ENCODE measurements at places on chromosomes 1 and 21.

DNA sequence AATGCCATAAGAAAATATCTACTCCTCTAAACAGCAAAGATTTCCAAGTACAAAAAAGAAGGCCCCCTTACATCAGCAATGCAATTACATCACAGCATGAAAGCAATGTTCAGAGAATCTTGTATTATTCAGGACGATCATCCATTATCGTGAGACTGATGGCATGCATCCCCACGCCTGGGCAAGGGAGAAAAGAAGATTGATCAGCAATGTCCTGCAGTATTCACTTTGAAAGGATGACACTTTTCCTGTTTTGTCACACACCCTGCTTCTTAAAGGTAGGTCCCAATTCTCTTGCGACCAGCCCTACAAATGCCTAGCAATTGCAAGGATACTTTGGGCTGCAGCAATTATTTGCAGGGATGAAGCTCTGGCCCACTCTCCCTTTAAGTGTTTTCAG lies 108.7 kb downstream of the TOMM20 start:
- DNase-seq = no peak

DNA sequence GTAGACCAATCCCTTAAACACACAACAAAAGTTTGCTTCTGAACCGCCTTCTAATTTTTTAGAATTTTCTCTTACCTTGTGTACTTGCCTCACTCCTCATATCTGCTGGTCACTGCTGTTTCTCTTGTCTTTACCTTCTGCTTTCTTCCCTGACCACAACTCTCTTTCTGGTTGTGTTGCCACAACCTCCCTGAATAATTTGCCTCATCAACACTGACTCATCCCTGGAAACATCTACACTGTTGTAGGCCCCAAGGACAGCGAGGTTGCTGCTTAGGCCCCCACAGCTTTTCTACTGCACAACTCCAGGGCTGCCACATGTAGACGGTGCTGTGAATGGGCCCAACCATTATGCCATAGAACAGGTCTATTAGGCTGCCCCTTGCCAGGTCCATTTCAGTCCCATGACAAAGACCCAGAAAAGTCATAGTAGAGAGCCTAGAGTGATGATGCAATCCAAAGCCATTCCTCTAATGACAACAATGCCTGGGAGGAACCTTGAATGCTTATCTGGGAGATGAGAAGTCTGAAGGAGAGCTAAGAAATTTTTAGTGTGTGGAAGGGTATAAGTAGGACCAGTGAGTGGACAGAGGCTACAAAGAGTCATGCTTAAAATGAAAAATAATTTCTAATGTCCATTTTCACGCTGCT lies 36.6 kb upstream of the LCE5A start:
- no peak for DNase-seq

DNA sequence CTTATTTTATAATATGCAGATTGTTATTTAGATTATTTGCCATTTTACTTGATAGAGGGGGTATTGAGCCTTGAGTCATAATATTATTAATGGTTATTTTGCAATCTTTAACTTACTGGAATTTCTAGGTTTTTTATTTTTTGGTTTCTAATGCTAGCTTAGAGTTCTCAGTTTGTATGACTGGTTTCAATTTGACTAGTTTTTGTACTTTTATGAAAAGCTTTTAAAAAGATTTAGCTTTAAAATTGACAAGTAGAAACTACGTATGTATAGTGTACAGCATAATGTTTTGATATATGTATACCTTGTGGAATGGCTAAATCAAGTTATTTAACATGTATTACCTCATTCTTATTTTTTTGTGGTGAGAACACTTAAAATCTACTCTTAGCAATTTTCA lies 41.5 kb downstream of the CEP350 start:
- DNase-seq = no peak

- DNase-seq = no peak
Measured at GRCh38 chr1:246907472-246907871, 24.3 kb downstream of the AHCTF1 start.

GRCh38 chr1:27527890-27528817 lies 38.2 kb upstream of the WASF2 start:
- DNase-seq = peak; percentile 53

DNA sequence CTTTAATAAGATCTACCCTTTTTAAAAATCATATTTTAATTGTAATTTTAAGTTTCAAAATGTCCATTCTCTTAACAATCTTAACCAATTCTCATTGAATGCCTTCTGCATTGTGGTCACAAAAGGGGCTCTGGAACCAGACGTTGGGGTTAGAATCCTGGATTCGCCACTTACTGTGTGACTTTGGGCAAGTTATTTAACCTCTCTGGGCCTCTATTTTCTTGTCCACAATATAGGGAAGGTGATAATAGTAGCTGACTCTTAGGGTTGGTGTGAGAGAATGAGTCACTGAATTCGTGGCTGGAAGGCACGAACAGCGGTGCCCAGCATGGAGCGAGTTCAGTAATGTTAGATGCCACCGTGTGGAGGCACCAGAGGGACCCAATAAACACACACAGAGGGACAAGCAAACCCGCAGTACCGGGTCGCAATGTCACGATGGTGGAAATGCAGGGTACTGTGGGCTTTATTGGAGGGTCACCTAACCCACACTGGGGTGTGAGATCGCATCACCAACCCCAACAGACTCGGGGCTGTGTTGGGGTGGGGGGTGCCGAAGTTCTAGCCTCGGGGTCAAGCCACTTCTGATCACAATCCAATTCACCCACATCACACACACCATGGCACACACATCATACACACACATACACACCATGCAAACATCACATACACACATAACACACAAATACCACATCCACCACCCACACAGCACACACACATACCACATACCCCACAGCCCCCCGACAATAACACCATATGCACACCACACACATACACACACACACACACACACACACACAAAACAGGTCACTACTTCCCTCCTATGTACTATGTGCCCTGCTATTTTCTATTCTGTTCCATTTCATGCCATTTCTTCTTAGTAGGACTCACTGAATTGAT lies 27.0 kb upstream of the IFNAR2 start:
- no peak for DNase-seq

DNA sequence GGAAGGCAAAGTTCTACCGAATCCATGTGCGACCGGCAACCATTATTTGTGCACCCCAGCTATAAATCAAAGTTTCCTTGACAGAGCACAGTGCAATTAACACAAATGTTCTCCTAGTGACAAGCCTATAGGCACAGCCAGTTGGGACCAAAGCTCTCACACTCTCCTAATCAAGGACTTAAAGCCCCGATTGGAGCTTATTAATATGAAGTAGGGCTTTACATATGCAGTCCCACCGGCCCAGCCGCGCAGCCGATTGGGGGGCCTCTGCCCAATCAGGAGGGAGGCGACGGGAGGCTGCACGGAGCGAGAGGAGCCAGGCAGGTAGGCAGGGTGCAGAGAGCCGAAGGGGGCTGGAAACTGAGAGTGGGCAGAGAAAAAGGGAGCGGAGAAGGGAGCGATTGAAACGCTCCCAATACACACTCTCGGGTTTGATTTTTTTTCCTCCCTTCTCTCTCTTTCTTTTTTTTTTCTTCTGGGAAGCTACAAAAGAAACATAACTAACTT lies at the start of gene ESRRG:
Gene ESRRG, minus strand, starts transcription at position 156 of the 507 bp plus-strand sequence. Its CDS starts 130 bp downstream, at position 26.
- DNase-seq = no peak

DNA sequence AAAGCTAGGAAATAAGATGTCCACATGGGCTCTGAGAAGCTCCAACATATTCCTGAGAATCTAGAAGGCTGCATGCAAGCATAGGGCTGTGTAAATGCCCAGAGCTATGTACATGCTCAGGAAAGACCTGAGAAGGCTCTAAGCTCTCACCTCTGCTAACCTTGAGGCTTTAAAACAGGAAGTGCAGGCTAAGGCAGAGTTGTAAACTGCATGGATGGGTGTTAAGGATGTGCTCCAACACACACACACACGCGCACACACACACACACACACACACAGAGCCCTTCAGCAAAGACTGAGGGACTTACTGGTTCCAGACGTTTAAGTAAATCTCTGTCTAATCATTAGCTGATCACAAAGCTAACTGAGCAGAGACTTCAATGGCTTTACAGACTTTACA lies 162.9 kb downstream of the TRABD2B start:
- DNase-seq = no peak

DNA sequence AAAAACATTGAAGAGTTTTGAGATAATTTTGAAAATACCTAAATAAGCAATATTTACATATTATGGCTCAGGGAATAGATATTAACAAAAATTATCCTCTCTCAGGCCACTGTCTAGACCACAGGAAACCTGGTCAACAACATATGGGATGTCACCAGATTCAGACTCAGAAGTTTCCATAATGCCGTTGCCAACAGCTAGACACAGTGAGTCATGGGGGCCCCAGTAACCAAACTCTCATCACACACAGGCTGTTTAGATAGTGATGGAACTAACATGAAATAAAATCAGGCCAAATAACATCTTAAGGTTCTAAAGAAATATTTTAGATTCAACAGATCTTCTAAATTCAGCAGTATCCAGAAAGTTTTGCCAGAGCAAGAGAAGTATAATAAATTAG lies 681.7 kb upstream of the ADAMTS5 start:
- DNase-seq = no peak

- DNase-seq = no peak
Measured at GRCh38 chr1:1206376-1206965, at the start of gene TNFRSF18. Gene TNFRSF18 (minus strand): TSS chr1:1206592. CDS start chr1:1206571, 21 bp downstream.

DNA sequence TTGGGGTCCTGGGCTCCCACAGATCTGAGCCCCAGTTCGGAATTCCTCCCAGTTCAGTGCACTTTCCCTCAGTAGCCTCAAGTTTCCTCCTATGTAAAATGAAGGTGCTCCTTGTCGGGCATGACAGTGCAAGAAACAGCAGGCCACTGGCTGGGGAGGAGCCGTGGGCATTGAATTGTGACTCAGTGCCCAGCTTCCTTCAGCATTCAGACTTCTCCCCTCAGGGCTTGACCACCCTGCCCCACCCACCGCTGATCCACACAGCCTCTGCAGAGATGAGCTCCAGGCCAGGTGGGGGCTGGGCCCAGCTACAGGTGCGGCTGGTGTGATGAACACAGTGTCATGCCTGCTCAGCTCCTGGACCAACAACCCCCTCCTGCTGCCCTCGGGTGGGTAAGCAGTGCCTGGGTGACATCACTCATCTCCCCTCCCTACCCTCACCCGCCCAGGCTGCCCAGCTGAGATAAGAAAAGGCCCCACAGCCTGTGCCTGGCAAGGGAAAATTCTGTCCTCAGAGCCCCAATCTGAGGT lies 4.9 kb downstream of the MOB3C start:
- no peak for DNase-seq

GRCh38 chr1:89761901-89762300 lies 58.9 kb upstream of the LRRC8D start:
- no peak for DNase-seq

DNA sequence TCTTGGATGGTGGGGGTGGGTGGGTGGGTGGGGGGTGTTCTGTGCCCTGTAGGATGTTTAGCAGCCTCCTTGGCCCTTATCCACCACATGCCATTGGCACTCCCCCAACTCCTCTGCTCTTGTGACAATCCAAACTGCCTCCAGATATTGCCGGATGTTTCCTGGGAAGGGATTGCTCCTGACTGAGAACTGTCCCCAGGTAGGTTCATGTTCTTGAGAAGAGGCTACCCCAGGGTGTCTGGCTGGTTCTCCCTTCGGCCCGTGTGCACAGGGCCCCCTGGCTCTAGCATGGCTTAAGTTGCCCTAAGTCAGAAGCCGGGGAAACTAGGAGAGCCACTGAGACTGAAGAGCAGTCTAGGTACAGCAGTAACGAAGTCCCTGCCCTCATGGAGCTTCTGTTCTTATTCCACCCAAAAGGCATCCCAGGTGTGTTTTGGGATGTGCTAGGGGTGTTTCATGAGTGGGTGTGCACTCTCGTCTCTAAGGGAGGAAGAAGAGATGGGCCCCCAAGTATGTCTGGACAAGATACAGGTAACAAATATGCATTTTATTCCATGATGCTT lies 19.8 kb upstream of the THRAP3 start:
- DNase-seq = no peak

- no peak for DNase-seq
Measured at GRCh38 chr1:1665815-1666251, 7.0 kb upstream of the CDK11B start.

GRCh38 chr1:30533796-30534550 lies 189.4 kb downstream of the MATN1 start:
- no peak for DNase-seq

GRCh38 chr1:8858888-8859706 lies 19.4 kb downstream of the ENO1 start:
- DNase-seq = no peak

GRCh38 chr1:196400478-196401451 lies 207.5 kb downstream of the KCNT2 start:
- DNase-seq = no peak

GRCh38 chr1:109314795-109315194 lies 8.0 kb upstream of the MYBPHL start:
- DNase-seq = no peak

DNA sequence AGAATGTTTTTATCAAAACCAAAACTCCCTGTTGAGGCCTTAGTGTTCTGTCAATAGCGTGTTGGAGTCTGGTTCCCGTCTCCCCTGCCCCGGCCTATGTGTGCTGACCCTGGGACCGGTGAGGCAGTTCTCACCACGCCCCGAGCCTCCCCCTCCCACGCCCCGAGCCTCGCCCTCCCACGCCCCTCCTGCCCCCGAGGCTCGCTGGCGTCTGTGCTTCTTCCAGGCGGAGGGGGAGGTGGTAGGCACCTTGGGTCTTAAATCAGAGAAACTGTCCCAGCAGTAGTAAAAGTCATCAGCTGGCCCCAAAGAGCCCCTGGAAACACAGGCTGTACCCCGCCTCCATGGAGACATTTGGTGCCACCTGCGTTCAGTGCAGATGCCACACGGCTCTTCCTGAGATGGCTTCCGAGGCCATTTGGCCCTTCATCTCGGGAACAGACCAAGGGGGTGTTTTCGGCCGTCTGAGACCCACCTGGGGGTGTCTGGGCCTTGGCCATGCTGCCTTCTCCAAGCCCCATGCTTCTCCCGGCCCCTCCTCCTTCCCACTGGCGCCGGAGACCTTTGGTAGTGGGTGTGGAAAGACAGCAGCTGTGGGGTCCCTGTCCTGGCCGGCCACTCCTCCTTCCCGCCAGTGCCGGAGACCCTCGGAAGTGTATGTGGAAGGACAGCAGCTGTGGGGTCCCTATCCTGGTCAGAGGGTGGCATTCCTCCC lies 44.7 kb downstream of the SKI start:
- no peak for DNase-seq

GRCh38 chr1:112298558-112298957 lies 97.5 kb upstream of the CTTNBP2NL start:
- DNase-seq = no peak

DNA sequence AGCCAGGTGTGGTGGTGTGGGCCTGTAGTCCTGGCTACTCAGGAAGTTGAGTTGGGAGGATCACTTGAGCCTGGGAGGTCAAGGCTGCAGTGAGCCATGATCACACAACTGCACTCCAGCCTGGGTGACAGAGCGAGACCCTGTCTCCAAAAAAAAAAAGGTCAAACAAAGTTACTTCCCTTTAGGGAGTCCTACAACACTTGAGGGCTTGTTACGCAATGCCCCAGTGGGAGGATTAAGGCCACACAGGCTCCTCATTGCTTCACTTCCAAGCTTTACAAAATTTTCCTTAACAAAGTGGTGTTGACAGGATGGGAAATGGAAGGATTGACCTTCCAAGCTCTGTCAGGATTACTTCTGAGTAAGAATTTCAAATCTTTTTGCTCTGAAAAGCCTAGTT lies 6.2 kb upstream of the EXTL1 start:
- DNase-seq = no peak

Measured in substantia nigra (tissue), 51 donors.